ENCODE measurements at places on chromosomes 12 and 14.

GRCh38 chr12:28424965-28425364 lies 234.7 kb downstream of the CCDC91 start:
- DNase-seq = no peak

DNA sequence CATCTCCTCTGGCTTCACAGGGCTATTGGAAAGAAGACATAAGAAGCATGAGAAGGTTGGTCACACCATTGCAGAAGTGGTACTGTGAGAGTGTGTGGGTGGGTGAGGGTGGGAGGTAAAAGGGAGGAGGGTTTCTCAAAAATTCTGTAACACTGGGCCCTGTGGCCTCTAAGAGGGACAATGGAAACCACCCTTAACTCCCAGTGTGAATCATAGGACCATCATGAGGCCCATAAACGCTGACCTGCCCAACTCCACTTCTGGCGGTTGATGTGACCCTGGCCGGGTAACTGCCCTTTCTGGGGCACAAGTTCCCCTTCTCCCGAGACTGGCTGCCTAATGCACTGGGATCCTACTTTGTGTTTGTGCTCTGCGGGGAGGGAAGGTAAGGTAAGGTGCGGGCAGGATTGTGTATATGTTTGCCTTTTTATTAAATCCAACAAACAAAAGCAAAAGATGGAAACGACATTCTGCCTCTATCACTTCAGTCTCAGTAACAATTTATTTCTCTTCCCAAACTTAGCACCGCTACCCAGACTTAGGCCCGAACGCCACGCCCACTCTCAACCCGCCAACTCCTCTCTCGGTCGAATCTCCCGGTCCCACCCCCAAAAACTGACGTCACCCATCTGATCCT lies 551 bp downstream of the METTL1 start:
- peak; percentile 82 for DNase-seq

DNA sequence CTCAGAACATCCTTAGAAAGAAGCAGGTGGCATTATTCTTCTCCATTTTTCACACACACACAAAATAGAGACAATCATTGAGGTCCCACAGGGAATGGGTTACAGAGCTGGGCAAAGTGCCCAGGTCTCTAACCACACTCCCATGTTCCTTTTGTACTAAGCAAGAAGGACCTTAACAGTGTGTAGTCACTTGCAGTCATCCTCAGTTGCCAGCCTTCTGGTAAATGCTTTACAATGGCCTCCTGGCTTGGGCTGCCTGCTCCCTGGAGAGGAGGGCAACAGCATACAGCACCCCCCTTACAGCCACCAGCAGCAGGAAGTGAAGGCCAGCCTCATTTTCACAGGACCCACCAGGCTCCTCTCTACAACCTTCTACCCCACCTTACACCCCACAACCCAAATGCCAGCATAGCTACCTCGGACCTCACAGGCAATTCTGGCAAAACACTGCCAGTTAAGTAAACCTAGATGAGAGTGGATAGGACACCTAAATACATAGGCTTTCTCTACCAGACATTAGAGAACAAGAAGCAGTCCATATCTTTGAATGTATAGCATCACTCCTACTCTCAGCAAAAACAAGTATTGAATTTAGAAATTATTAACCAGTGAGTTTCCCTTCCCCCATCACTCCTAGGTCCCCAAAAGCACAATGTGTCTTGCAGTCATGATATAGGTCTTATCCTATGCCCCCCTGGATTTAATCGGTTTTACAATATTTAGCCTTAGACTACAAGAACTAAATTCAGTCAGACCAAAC lies 88.1 kb downstream of the PPP2R5E start:
- DNase-seq = peak; percentile 27

GRCh38 chr14:91159906-91160305 lies 46.0 kb downstream of the DGLUCY start:
- DNase-seq = no peak

Data from AML-193 (cell line).